Colonic mucosa (tissue), 4 donors: ENCODE measurements at places on chromosomes 16 and 17.

- peaks cover 2% of the 10 kb centered on the region for H3K36me3 ChIP-seq
- H3K4me3 ChIP-seq = no peak overlapping the region
- peaks cover 11% of the 10 kb centered on the region for H3K4me1 ChIP-seq
- no peak overlapping the region for H3K27ac ChIP-seq
- DNase-seq = no peak
Measured at GRCh38 chr17:29126268-29126930, 53.8 kb downstream of the MYO18A start.

DNA sequence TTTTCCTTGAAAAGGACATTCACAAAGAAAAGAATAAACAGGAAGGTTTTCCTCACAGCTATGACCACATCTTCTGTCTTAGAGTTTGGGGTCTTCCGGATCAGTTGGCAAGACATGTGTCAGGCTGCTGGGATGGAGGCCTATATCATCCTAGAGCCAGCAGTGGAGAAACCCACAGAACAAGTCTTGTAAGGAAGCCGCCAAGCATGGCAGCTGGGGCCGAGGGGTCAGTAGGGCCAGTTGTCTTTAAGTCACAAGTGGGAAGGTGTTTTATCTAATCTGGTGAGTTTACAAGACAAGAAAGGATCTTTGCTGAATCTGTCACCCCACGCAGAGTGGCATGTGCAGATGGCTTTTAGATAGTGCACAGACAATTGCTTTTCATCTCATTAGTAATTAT, 25.7 kb downstream of the SCNN1B start:
- no peak overlapping the region for H3K27ac ChIP-seq
- DNase-seq = no peak
- H3K4me1 ChIP-seq = no peaks in the 10 kb centered on the region
- H3K4me3 ChIP-seq = no peak overlapping the region
- H3K36me3 ChIP-seq = no peaks in the 10 kb centered on the region
- H3K27me3 ChIP-seq = no peaks in the 10 kb centered on the region

GRCh38 chr17:59406808-59407381, 75.4 kb downstream of the YPEL2 start:
- no peak overlapping the region for H3K4me3 ChIP-seq
- no peaks in the 10 kb centered on the region for H3K4me1 ChIP-seq
- no peaks in the 10 kb centered on the region for H3K36me3 ChIP-seq
- H3K27ac ChIP-seq = no peak overlapping the region
- no peaks in the 10 kb centered on the region for H3K27me3 ChIP-seq

DNA sequence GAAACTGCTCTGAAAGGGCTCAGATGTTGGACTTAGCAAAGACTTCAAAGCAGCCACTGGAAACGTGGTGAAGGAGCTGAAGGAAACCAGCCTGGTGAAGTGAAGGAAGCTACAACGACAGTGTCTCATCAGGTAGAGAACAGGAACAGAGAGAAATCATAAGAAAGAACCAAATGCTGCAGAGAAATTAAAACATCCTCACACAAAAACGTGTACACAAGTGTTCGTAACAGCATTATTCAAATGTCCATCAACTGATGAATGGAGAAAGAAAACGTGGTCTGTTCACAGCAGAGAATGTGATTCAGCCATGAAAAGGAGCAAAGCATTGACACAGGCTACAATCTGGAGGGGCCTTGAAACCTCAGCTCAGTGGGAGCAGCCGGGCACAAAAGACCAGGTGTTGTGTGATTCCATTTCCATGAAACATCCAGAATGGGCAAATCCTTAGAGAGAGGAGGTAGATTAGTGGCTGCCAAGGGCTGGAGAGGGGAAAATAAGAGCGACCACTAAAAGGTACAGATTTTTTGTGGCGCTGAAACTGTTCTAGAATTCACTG, 26.9 kb downstream of the IFT140 start:
- H3K36me3 ChIP-seq = no peaks in the 10 kb centered on the region
- no peak for DNase-seq
- H3K4me1 ChIP-seq = no peaks in the 10 kb centered on the region

DNA sequence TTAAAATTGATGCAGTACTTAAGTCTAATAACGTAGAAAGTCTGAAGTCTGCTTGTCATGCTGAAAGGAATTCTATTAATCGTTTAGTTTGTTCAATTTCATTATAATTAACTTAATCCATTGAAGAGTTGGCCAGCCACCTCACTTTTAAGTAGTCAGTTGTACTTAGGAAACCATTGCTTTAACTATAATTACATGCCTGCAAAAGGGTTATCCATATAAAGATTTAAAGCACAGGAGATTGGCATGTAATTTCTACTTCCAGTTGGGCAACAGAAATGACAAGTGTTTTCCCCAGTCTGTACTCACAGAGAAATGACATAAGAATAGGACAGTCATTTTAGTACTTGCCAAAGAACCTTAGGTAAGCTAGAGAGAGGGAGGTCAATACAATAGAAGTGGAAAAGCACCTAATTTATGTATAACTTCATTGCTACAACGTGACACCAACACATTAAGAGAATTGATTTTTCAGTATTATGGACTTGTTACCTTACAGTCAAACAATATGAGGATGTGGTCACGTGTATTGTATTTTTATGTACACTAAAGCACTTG, 3.7 kb upstream of the USP32 start:
- H3K36me3 ChIP-seq = no peaks in the 10 kb centered on the region
- no peak overlapping the region for H3K27ac ChIP-seq
- H3K4me1 ChIP-seq = no peaks in the 10 kb centered on the region
- no peak overlapping the region for H3K4me3 ChIP-seq
- no peaks in the 10 kb centered on the region for H3K27me3 ChIP-seq
- DNase-seq = no peak

DNA sequence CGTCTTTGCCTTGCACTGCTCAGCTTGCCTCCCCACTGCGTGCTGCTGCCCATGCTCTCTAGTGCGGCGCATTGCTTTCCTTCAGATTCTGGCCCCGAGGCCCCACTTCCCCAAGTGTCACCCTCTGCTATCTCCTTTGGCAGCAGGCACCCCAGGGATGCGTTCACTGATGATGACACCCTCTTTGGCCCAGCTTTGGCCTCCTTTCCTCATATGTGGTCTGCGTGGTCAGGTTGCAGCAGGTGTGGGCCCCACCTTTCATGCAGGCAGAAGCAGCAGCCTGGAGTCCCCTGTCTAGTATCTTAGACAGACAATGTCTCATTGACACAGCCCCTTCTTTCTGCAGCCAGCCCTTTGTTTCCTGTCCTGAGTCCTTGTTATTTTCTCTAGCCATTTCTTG, 4.8 kb upstream of the CCL3 start:
- no peaks in the 10 kb centered on the region for H3K27me3 ChIP-seq
- DNase-seq = no peak
- no peaks in the 10 kb centered on the region for H3K36me3 ChIP-seq
- no peak overlapping the region for H3K4me3 ChIP-seq

GRCh38 chr16:88961011-88961410, 16.0 kb downstream of the CBFA2T3 start:
- no peak overlapping the region for H3K27ac ChIP-seq
- H3K4me3 ChIP-seq = no peak overlapping the region
- H3K4me1 ChIP-seq = no peaks in the 10 kb centered on the region
- H3K27me3 ChIP-seq = no peaks in the 10 kb centered on the region
- no peaks in the 10 kb centered on the region for H3K36me3 ChIP-seq

GRCh38 chr17:50199211-50199802, 2.1 kb downstream of the COL1A1 start:
- H3K27ac ChIP-seq = peak overlapping the region; percentile 87
- H3K4me3 ChIP-seq = peak overlapping the region; percentile 36
- H3K36me3 ChIP-seq = no peaks in the 10 kb centered on the region
- H3K27me3 ChIP-seq = peaks cover 17% of the 10 kb centered on the region
- peaks cover 3% of the 10 kb centered on the region for H3K4me1 ChIP-seq

DNA sequence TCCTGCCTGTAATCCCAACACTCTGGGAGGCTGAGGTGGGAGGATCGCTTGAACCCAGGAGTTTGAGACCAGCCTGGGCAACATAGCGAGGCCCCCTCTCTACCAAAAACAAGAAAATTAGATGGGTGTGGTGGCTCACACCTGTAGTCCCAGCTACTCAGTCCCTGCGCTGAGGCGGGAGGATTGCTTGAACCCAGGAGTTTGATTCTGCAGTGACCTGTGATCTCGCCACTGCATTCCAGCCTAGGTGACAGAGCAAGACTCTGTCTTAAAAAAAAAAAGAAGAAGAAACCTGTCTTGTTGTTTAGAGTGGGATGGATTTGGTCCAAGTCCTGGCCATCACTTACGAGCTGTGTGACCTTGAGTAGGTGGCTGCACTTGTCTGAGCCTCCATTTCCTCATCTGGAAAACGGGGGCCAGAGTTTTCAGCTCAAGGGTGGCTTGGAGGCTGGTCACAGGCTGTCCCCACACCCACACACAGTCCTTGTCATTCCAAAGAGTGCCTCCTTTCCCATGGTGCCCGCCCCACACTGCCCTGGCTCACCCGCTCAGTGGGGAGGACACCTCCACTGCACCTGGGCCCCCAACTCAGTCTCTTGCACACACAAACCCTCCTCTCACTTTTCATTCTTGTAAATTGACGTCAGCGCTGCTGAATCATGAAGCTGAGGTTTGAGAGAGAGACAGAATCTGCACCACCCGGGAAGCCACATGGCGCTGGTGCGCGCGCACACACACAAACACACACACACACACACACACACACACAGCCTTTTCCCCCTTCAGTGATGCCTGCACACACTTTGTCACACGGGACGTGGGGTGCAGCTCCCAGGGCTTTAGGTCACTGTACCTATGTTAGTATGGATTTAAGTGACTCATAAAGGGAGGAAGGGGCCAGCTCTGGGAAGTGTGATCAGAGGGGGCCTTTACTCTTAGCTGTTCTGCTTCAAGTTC, 4.2 kb downstream of the SOCS1 start:
- no peaks in the 10 kb centered on the region for H3K4me1 ChIP-seq
- no peak overlapping the region for H3K4me3 ChIP-seq
- H3K36me3 ChIP-seq = no peaks in the 10 kb centered on the region
- no peak overlapping the region for H3K27ac ChIP-seq

DNA sequence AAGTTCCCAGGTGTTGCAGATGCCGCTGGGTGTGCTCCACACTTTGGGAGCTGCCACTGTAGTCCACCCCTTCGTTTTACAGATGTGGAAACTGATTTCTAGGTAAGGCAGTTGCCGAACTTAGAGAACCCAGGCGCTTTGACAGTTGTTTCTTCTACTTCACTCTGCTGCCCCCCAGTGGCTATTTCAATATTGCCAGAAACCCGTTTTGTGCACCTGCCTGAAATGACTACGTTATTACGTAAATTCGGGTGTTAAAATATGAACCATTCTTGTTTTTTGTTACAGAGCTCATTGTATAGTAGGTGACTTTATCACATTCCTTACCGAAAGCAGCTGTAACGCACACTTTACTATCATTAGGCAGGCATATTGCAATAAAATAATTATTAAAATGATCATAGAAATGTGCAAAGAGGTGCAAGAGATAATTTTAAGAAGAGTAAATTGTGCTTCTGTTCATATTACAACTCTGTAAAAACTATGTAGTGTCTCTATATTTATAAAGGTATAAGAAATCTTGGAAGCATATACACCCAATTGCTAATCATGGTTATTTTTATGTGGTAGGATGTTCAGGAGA, 44.9 kb downstream of the OTOA start:
- peak; percentile 91 for DNase-seq
- no peak overlapping the region for H3K4me3 ChIP-seq
- H3K36me3 ChIP-seq = no peaks in the 10 kb centered on the region
- no peak overlapping the region for H3K27ac ChIP-seq
- H3K27me3 ChIP-seq = no peaks in the 10 kb centered on the region

GRCh38 chr16:12009922-12010321, 33.4 kb downstream of the SNX29 start:
- H3K4me3 ChIP-seq = no peak overlapping the region
- H3K4me1 ChIP-seq = no peaks in the 10 kb centered on the region
- peak overlapping the region; percentile 26 for H3K27ac ChIP-seq
- H3K36me3 ChIP-seq = no peaks in the 10 kb centered on the region

- H3K27me3 ChIP-seq = no peaks in the 10 kb centered on the region
- H3K27ac ChIP-seq = no peak overlapping the region
- no peaks in the 10 kb centered on the region for H3K36me3 ChIP-seq
- H3K4me1 ChIP-seq = no peaks in the 10 kb centered on the region
- no peak overlapping the region for H3K4me3 ChIP-seq
- no peak for DNase-seq
Measured at GRCh38 chr17:32610943-32611342, 124.2 kb downstream of the CDK5R1 start.

DNA sequence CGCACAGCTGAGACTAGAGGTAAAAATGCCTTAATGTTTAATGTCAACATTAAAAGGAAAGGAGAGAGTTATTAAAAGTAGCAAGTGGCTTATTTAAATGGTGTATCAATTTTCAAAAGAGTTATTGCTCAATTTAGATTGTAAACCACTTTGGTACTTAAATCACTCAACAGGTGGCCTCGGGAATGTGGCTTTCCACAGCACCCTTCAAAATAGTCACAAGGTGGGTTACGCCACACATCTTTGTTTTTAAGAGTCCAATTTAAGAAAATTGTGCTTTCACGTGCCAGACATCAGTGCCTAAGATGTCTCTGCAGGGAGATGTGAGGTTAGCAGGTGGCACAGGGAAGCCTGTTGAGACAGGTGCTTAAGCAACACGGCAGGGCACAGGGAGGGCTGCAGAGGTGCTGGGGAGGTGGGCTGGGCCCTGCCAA, 27.5 kb upstream of the ADCY7 start:
- no peak for DNase-seq
- H3K36me3 ChIP-seq = no peaks in the 10 kb centered on the region
- no peak overlapping the region for H3K4me3 ChIP-seq
- H3K27ac ChIP-seq = no peak overlapping the region
- no peaks in the 10 kb centered on the region for H3K4me1 ChIP-seq
- no peaks in the 10 kb centered on the region for H3K27me3 ChIP-seq

GRCh38 chr16:51538707-51539498, 387.8 kb upstream of the SALL1 start:
- no peak overlapping the region for H3K27ac ChIP-seq
- H3K36me3 ChIP-seq = no peaks in the 10 kb centered on the region
- no peaks in the 10 kb centered on the region for H3K4me1 ChIP-seq
- H3K4me3 ChIP-seq = no peak overlapping the region
- DNase-seq = no peak
- no peaks in the 10 kb centered on the region for H3K27me3 ChIP-seq

- no peak overlapping the region for H3K27ac ChIP-seq
- H3K36me3 ChIP-seq = no peaks in the 10 kb centered on the region
- H3K4me3 ChIP-seq = no peak overlapping the region
- no peaks in the 10 kb centered on the region for H3K27me3 ChIP-seq
- H3K4me1 ChIP-seq = no peaks in the 10 kb centered on the region
- no peak for DNase-seq
Measured at GRCh38 chr16:78303946-78304345, 204.5 kb downstream of the WWOX start.

DNA sequence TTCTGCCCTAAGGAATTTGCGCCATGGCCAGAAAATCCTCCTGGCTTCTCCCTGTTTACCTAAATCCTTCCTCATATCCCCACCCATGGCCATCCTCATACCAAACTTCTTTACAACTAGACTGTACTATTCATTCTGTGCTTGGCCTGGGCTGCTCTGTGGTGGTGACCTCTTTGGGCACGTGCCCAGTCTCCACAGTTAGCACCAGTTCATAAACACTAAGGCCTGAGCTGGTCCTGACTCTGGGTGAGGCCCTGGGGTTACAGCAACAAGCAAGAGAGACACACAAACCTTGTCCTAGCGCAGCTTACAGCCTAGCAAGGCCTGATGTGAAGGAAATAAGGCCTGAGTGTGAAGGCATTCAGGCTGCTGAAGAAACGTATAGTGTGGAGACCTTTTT, 3.1 kb upstream of the ATXN7L3 start:
- peaks cover 10% of the 10 kb centered on the region for H3K4me1 ChIP-seq
- H3K27ac ChIP-seq = no peak overlapping the region
- H3K4me3 ChIP-seq = no peak overlapping the region
- H3K27me3 ChIP-seq = no peaks in the 10 kb centered on the region
- no peaks in the 10 kb centered on the region for H3K36me3 ChIP-seq
- no peak for DNase-seq
